Dermis microvascular lymphatic vessel endothelial cell (primary cell): ENCODE measurements at places on chromosomes 7 and 10. TPM values are rescaled to one million over a fixed set of nuclear protein-coding genes. Genes with fewer than 3 reads are reported as not detected.

Gene OR2A12
- total RNA-seq, result not detected in 2 replicates

Gene AQP1
- total RNA-seq, result 3.6 and 6.6 TPM in 2 replicates

Gene CAV2
- 155 and 161 TPM in 2 replicates for total RNA-seq

Gene SH2D4B
- under 0.01 and 0.13 TPM in 2 replicates for total RNA-seq

Gene CEP55
- total RNA-seq, result 11.6 and 37.1 TPM in 2 replicates

Gene TWIST1
- not detected in 2 replicates for total RNA-seq

Gene ELN
- 6.2 and 31.0 TPM in 2 replicates for total RNA-seq

Gene ANKRD16
- total RNA-seq, result 4.5 and 5.7 TPM in 2 replicates

Gene ZNF680
- 6.4 and 9.5 TPM in 2 replicates for total RNA-seq

Gene RNF32
- 0.25 and 0.26 TPM in 2 replicates for total RNA-seq

Gene HYAL4
- total RNA-seq, result 0.39 and 1.0 TPM in 2 replicates

Gene CTAGE6
- under 0.01 TPM in 2 replicates for total RNA-seq

Gene SYT15B
- total RNA-seq, result 0.26 and 0.89 TPM in 2 replicates

Gene H2BK1
- not detected in 2 replicates for total RNA-seq

Gene STEAP2
- 0.13 and 0.64 TPM in 2 replicates for total RNA-seq

Gene TBL2
- 38.6 and 70.0 TPM in 2 replicates for total RNA-seq

Gene HECW1
- total RNA-seq, result not detected in 2 replicates

Gene TAS2R41
- total RNA-seq, result not detected in 2 replicates

Gene DBNL
- 92.4 and 114 TPM in 2 replicates for total RNA-seq

Gene TMEM229A
- total RNA-seq, result not detected in 2 replicates

Gene COBL
- under 0.01 TPM in 2 replicates for total RNA-seq

Gene C10orf105
- under 0.01 TPM in 1 of 2 replicates, not detected in the other for total RNA-seq

Gene SPDYE9
- total RNA-seq, result not detected in 2 replicates

Gene TMUB1
- 14.8 and 16.7 TPM in 2 replicates for total RNA-seq

Gene RAMP3
- 32.3 and 213 TPM in 2 replicates for total RNA-seq

Gene DGKI
- total RNA-seq, result 0.64 and 3.5 TPM in 2 replicates

Gene SEMA4G
- total RNA-seq, result 0.77 and 1.5 TPM in 2 replicates

Gene ABCB1
- 1.0 and 1.3 TPM in 2 replicates for total RNA-seq

Gene PRSS2
- total RNA-seq, result not detected in 2 replicates

Gene ZCCHC24
- total RNA-seq, result 2.7 and 4.7 TPM in 2 replicates

Gene GFRA1
- total RNA-seq, result 10.5 and 12.0 TPM in 2 replicates

Gene PLEKHS1
- not detected in 2 replicates for total RNA-seq

Gene GNGT1
- total RNA-seq, result not detected in 2 replicates

Gene NPC1L1
- not detected in 2 replicates for total RNA-seq

Gene CALCR
- total RNA-seq, result not detected in 2 replicates

Gene OR6V1
- not detected in 2 replicates for total RNA-seq

Gene FFAR4
- total RNA-seq, result not detected in 2 replicates

Gene TMEM139
- not detected in 2 replicates for total RNA-seq

Gene DRGX
- total RNA-seq, result not detected in 2 replicates

Gene ELMO1
- total RNA-seq, result 30.3 and 46.7 TPM in 2 replicates

Gene FXYD4
- not detected in 2 replicates for total RNA-seq

Gene DOCK1
- total RNA-seq, result 69.3 and 84.5 TPM in 2 replicates

Gene TFEC
- 0.89 and 0.90 TPM in 2 replicates for total RNA-seq

Gene SPDYE2B
- total RNA-seq, result not detected in 2 replicates

Gene SPAG6
- not detected in 2 replicates for total RNA-seq

Gene COPG2
- total RNA-seq, result 17.8 and 18.1 TPM in 2 replicates

Gene TRPV5
- not detected in 2 replicates for total RNA-seq

Gene GDF2
- not detected in 2 replicates for total RNA-seq

Gene TSPAN15
- total RNA-seq, result 65.1 and 150 TPM in 2 replicates

Gene GPR146
- 25.5 and 29.2 TPM in 2 replicates for total RNA-seq

Gene OTUD1
- 4.7 and 8.5 TPM in 2 replicates for total RNA-seq

Gene HIBADH
- 23.5 and 24.4 TPM in 2 replicates for total RNA-seq

Gene ACBD5
- 14.6 and 19.1 TPM in 2 replicates for total RNA-seq

Gene SPDYE2
- total RNA-seq, result not detected in 2 replicates

Gene SH2B2
- 0.51 and 0.76 TPM in 2 replicates for total RNA-seq
